GM12864 (cell line): ENCODE measurements at places on chromosomes 3 and 15.

GRCh38 chr3:58833491-58833890, 166.9 kb upstream of the FAM3D start:
- no peak for DNase-seq

- no peak for DNase-seq
Observed at GRCh38 chr15:31077181-31077580, 24.3 kb downstream of the TRPM1 start.

GRCh38 chr15:93110502-93111040, 21.6 kb upstream of the RGMA start:
- no peak for DNase-seq

GRCh38 chr3:116300226-116300625, 145.1 kb downstream of the LSAMP start:
- DNase-seq: no peak

DNA sequence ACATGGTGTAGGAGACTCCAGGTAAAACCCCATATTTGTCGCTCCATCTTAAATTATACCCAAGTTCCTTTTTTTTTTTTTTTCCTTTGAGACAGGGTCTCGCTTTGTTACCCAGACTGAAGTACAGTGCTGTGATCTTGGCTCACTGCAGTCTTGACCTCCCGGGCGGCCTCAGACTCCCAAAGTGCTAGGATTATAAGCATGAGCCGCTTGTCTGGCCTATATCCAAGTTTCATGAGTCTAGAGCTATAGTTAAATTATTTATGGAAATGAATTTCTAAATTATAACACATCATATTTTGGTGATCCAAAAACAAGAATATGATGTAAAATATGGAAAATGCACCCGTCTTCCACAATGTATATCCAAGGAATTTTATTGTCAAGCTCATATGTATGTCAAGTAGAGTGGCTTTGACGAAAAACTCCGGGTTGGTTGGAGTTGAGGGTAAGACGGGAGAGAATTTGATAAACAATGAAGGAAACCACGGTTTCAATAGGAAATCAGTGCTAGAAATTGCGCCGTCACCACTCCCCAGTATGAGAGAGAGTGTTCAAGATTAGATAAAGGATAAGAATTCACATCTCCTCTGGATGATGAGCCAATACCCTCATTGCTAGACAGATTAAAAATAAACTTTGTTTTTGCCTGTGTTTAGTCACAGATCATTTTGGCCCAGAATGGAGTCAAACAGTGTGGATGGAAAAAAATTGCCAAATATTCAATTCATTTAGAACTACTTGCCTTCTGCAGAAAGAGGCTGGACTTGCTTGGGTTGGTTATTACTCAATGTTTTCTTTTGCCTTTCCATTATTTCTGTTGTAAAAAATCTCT, 209.2 kb upstream of the NR2F2 start:
- no peak for DNase-seq

- no peak for DNase-seq
Observed at GRCh38 chr3:60610441-60611112, 640.7 kb downstream of the FHIT start.

GRCh38 chr3:7630351-7630911, 769.5 kb downstream of the GRM7 start:
- DNase-seq: no peak

DNA sequence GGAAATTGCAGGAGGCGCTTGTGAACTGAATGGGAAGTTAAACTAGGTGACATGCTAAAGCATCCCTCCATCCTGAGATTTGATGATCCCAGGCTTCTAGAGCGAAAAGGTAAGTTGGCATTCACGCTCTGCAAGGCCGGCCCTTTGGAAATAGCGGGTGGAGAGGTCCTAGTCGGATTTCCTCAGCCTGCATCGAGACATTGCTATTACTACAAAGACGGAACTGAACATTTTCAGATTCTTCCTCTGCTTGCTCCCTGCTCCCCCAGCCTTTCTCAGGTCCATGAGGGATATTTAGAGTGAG, 77.7 kb downstream of the DGKG start:
- DNase-seq: no peak

DNA sequence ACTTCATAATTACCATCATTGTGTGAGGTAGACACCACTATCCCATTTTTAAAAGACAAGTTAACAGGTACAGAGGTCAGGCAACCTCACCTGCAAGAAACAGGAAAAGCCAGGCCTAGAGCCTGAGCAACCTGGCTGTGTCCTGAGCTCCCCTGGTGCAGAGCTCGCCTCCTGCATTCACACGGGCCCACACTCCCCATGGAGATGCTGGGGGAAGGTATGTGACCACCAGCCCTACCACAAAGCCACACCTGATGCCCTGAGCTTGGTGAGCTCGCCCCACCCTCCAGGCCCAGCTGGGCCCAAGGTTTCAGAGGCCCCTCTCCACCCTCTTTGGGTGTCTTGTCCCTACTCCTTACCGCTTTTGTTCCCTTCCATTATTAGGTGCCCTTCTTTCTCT, 1.2 kb upstream of the EFCAB12 start:
- DNase-seq: no peak

DNA sequence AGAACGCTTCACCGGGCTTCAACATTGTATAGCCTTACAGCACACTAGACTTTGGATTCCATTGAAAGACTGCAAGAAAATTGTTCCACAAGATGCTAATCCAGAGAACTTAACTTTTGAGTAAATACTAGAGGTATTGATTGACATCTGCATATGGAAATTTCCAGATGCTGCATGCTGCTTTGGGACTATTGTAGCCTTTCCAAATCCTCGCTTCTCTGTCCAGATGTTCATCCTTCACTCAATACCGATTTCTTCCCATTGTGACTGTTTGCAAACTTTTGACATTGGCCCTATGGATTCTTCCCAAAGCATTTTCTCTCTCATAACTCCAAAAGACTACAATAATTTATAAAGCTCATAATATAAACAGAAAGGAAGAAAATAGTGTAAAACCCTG, 41.4 kb downstream of the COL6A6 start:
- no peak for DNase-seq

DNA sequence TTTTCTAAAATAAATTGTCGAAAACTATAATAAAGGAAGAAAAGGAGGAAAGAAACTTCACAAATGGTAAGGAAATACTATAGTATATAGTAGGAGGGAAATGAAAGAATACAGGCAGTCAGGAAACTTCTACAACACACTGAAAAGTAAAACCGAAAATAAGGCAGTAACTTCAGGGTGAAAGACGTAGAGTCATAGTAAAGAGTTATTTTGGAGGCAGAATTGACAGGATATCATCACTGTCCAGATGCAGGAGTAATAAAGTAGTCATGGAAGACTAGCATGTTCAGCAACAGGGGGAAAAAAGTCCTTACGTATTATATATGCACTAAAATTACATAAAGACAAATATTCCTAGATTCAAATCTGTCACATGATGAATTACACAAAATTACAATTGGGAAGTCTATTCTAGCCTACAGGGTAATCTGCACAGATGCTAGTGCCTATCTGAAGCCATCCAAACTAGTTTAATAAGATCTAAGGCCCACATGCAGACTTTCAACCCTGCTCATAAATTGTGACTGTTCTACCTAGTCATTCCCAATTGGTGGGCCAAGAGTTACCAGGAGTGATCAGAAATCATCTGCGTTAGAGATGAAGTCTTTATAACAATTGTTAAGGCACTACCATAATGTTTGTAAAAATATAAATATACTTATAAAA, 14.0 kb downstream of the VPS13C start:
- DNase-seq: no peak

GRCh38 chr3:155890671-155891190, 20.3 kb downstream of the GMPS start:
- DNase-seq: no peak

DNA sequence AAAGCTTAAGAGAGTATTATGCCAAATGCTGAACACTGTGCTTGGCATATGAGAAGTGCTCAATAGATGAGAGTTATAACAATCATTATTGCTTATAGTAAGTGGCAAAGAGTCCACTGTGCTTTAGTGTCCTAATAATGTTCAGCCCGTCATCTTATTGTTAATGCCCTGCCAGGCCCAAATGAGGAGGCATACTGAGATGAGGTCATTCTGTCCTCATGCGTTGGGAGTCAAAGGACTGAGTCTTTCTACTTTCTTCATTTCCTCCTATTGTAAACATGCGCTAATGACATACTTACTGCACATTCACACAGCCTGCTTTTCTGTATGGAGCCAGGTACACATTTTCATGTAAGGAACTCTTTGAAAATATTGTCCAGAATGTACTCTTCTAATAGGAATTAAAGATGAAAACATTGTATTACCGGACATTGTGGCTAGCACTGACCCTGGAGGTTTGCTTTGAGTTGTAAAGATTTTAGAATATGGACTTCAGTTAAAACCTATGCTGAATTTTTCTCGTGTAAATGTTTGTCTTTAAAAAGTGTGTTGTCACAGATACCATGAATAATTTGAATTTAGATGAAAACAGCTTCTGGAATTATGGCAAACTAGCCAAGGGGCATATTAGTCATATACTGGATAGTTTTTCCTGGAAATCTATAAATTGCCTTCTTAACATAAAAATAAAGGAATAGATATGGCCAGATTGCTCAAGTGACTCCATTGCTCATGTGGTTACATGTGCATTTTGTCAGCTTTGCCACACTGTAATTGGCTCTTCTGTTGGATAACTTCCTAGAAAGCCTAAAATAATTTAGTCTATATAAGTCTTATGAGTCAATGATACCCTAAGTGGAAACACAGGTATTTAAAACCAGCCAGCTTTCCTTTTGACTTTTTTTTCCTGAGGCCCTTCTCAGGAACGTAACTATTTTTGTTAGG, 38.3 kb downstream of the KBTBD12 start:
- DNase-seq: no peak

DNA sequence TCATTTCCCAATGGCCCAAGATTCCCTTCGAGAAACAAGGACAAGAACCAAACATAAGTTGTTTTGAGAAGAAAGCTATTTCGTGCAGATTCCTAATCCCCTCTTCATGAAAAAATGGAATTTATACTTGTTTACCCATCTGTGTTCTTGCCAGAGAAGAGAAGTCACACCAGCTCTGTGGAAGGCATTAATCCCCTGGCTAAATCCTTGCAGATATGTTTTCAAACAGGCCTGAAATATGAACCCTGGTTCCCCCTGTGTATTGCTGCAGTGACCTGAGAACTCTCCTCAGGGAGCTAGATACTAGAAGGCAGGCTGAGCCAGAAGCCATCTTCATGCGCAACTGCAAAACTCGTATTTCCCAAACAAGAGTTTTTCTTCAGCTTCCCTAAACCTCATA, 337.7 kb downstream of the NEK10 start:
- DNase-seq: no peak

GRCh38 chr15:79060175-79060574, 30.4 kb downstream of the RASGRF1 start:
- no peak for DNase-seq
